ENCODE measurements at places on chromosomes 3 and 15.

DNA sequence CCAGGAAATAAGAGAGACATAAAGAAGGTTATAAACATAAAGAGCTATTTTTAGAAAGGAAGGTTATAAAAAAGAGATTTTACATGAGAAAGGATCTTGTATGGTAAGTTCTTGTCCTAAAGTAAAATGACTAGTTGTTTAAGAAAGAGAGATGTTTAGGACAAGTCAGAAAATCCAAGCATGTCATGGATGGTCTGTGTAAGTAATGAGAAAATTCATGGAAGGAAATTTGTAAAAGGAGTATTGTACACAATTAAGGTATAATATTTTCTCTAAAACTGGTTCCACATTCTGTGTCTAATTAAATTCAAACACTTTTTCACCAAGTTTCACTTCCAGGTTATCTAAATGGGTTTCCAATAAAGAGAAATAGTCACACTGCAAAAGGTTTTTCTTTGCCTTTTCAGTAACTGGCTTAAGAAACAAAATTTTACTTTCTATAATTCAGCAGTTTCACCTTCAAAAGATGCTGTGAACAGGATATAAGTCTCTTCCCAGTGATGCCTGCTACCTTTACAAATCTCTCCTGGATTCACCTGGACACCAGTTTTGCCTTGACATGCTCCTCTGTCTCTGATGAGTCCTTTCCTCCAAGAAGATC lies 455.7 kb downstream of the ZIC1 start:
- peak; percentile 4 for DNase-seq

GRCh38 chr15:65286069-65286703 lies 497 bp downstream of the PARP16 start:
- DNase-seq: peak; percentile 29

DNA sequence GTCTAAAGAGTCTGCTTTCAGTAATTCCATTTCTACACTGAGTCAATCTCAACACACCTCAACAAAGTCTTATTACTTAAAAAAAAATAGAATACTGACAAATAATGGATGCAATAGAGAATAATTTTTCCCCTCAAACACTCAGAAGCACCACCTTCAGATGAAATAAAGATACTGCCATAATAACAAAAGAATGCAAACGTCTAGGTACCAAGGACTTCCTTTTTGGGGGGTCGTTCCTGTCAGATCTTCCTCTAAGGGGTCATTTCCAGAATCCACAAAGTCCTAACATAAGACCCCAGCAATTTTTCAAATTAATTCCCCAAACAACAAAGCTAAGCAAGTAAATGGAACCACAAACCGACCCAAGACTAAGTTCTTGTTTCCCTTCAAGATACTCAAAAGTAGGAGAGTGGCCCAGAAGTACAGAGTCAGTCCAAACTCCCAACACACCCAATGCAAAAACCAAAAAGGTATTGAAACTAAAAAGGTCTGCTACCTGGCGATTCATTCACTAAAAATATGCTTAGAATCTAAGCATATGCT lies 1.3 kb downstream of the RYK start:
- DNase-seq: peak; percentile 18

DNA sequence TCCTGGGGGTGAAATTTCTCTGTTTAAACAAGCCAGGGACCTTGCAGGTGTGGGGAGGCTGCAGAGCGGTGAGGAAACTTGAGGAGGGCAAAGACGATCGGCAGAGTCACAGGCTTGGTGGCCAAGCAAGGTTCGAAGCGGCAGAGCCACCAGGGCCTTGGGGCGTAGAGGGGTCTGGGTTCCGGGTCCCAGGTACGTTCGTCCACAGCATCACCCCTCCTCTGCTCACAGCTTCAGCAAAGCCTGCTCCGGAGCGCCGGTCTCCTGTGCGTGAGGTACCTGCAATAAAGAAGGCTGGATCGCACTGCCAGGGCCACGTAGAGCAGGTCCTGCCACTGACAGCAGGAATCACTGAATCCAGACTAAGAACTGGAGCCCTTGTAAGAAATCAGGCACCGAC lies 66.8 kb upstream of the PCSK6 start:
- no peak for DNase-seq

DNA sequence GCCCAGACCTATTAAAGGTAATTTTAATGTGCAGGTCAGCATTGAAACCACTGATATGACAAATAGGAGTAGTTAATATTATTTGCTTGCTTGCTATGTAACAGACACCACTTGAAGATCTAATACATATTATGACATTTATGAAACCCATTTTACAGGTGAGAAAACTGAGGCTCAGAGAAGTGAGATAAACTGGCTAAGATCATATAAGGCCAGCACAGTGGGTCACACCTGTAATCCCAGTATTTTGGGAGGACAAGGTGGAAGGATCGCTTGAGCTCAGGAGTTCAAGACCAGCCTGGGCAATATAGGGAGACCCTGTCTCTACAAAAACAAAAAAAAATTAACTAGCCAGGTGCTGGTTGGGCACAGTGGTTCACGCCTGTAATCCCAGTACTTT lies 33.1 kb upstream of the EIF4A2 start:
- DNase-seq: no peak

DNA sequence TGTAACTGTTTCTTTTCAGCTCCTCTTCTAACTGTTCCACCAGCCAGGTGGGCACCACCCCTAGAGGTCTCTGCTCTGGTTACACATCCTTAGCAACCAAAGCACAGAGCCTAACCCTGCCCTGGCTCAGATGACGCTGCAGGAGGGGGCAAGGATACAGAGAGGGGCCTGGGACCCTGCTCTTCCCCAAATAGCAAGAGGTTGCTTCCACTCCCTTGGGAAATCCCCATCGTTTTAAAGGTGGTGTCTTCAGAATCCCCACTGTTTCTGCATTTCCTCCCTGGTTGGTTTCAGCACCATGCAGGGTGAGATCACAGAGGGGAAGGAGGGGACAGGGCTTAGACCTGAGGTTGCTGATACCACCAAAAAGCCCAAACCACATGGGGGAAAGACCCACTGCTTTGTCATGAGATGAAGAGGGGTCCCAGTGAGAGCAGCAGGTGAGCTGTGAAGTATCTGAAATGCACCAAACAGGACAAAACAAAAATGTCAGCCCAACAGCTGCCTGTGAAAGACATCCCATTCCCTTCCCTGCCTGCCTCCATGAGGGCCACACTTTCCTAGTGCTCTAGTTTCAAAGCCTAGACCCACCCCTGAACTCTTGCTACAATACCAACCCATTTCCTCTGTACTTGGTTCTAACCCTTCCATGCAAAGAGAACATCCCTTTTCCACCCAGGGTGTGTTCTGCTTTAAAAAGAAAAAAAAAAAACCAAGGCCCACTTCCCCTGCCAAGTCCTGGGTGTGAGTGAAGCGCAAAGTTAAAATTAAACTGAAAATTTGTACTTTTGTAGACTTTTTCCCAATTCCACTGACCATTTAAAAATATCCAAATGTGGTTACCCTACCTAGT lies 29.0 kb downstream of the ANP32A start:
- no peak for DNase-seq

DNA sequence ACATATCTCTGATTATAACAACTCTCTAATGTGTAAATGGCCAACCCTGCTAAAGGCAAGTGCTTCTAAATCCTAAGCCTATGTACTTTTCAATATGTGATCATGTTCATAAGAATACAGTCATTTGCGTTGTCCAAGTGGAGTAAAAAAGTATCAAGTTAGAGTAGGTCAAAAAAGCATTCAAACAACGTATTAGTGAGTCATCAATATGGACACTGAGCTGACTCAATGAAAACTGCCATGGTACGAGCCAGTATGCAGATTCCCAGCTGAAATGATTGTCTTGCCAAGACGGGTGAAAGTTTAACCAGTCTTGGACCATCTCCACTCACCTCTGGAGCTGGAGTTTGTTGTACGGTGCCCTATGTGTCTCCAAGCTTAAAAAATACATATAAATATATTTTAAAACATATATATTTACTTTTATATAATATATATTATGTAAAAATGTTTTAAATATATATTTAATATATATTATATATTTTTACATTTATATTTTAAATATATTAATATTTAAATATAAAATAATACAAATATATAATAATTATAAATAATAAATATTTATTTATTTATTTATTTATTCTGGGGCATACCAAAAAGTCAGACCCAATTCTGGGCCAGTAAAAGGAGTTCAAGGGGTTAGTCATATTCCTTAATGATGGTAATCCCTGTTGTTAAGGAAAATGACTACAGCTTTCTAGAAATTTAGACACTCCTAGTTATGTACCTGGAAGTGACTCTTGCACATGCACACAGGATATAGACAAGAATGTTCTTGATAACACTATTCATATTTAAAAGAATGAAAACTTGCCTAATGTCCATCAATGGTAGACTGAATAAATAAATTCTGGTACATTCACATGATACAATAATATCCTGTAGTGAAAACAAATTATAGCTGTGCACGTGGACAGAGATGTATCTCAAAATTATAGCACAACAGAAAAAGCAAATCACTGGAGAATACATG lies 27.2 kb downstream of the PLSCR4 start:
- no peak for DNase-seq

- peak; percentile 39 for DNase-seq
Measured at GRCh38 chr3:72446218-72447058, 401.8 kb downstream of the SHQ1 start.

DNA sequence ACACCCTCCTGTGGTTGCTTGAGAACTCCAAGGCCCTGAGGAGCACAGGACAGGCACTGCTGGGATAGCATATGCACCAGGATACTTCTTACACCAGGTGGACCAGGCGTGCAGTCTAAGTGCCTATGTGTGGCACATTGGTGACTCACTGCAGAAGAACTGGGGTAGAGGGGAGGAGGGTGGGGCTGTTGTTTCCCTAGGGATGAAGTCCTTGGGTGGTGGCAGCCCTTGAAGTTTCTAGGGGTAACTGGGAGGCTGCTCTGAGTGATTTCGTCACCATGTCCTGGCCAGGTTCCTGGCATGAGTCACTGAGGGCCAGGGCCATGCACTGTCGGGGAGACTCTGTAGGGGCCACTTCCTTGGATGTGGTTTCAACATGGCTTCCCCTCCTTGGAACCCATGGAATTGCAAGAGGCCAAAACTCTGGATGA lies 15.9 kb downstream of the MYZAP start:
- DNase-seq: peak; percentile 85

DNA sequence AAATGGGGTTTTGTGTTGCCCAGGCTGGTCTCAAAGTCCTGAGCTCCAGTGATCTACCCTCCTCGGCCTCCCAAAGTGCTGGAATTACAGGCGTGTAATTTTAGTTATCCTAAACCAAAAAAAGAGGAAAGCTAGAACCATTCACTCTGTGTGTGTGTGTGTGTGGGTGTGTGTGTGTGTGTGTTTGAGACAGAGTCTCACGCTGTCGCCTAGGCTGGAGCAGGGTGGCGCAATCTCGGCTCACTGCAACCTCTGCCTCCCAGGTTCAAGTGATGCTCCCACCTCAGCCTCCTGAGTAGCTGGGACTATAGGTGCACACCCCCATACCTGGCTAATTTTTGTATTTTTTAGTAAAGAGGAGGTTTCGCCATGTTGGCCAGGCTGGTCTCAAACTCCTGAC lies 84.0 kb downstream of the TFDP2 start:
- no peak for DNase-seq

- DNase-seq: peak; percentile 23
Measured at GRCh38 chr15:76062286-76062685, 2.5 kb downstream of the TMEM266 start.

- DNase-seq: no peak
Measured at GRCh38 chr3:56557831-56558170, 826 bp downstream of the CCDC66 start.

GRCh38 chr15:98503970-98504369 lies 144.4 kb upstream of the IGF1R start:
- DNase-seq: peak; percentile 40

All from cardiac fibroblast (primary cell).